T-helper 2 cell treated with Interferon-gamma antibody and Interleukin-4, amounts not matched to agents 100 ng/mL and 5 ng/mL, for 36 hours (primary cell): ENCODE measurements at places on chromosomes 2 and 18. TPM values are rescaled to one million over a fixed set of nuclear protein-coding genes. Genes with fewer than 3 reads are reported as not detected.

ANKRD30BL gene
- total RNA-seq, result not detected in 2 replicates

DNAJC5G gene
- total RNA-seq, result not detected in 2 replicates

MOB4 gene
- 17.0 and 20.9 TPM in 2 replicates for total RNA-seq

PLGLB2 gene
- 4.4 and 5.2 TPM in 2 replicates for total RNA-seq

SERPINB7 gene
- not detected in 2 replicates for total RNA-seq

ZBTB7C gene
- 0.11 and 0.16 TPM in 2 replicates for total RNA-seq

MYO5B gene
- 0.02 TPM in 1 of 2 replicates, not detected in the other for total RNA-seq

INSIG2 gene
- total RNA-seq, result 20.8 and 21.7 TPM in 2 replicates

POMC gene
- 3.0 and 4.1 TPM in 2 replicates for total RNA-seq

SPHKAP gene
- total RNA-seq, result not detected in 2 replicates

TMEM163 gene
- 0.25 and 0.30 TPM in 2 replicates for total RNA-seq

ATP8B1 gene
- total RNA-seq, result not detected in 2 replicates

HOXD1 gene
- not detected in 2 replicates for total RNA-seq

ABCG8 gene
- 0.09 TPM in 1 of 2 replicates, not detected in the other for total RNA-seq

CNRIP1 gene
- total RNA-seq, result not detected in 2 replicates

NRP2 gene
- 44.2 and 47.0 TPM in 2 replicates for total RNA-seq

DSEL gene
- total RNA-seq, result 0.02 TPM in 1 of 2 replicates, not detected in the other

ACYP2 gene
- 10.8 and 12.1 TPM in 2 replicates for total RNA-seq

DYSF gene
- not detected in 2 replicates for total RNA-seq

CYP26B1 gene
- total RNA-seq, result not detected in 2 replicates

FEV gene
- total RNA-seq, result not detected in 2 replicates

PRKAG3 gene
- total RNA-seq, result not detected in 2 replicates

CHRND gene
- not detected in 2 replicates for total RNA-seq

KCNS3 gene
- total RNA-seq, result not detected in 2 replicates

OR6B2 gene
- not detected in 2 replicates for total RNA-seq

DSG1 gene
- total RNA-seq, result not detected in 2 replicates

NT5DC4 gene
- total RNA-seq, result not detected in 2 replicates

BOLL gene
- not detected in 2 replicates for total RNA-seq

MORN2 gene
- total RNA-seq, result 1.4 and 2.4 TPM in 2 replicates

TCF23 gene
- not detected in 2 replicates for total RNA-seq

GAD1 gene
- total RNA-seq, result 8.0 and 8.9 TPM in 2 replicates

IL1RL1 gene
- total RNA-seq, result 2.4 and 3.0 TPM in 2 replicates

NOSTRIN gene
- total RNA-seq, result not detected in 2 replicates

AMER3 gene
- not detected in 2 replicates for total RNA-seq

IL1B gene
- total RNA-seq, result not detected in 2 replicates

LYPD6 gene
- not detected in 2 replicates for total RNA-seq

ALKAL2 gene
- 0.80 and 2.1 TPM in 2 replicates for total RNA-seq

SLC23A3 gene
- 1.5 and 2.1 TPM in 2 replicates for total RNA-seq

PARD3B gene
- 1.6 and 1.7 TPM in 2 replicates for total RNA-seq

ID2 gene
- total RNA-seq, result 173 and 182 TPM in 2 replicates

LYG2 gene
- not detected in 2 replicates for total RNA-seq

LDLRAD4 gene
- 28.5 and 33.1 TPM in 2 replicates for total RNA-seq

SUCLG1 gene
- total RNA-seq, result 73.6 and 75.6 TPM in 2 replicates

CAPN14 gene
- 0.20 and 0.27 TPM in 2 replicates for total RNA-seq

TEKT4 gene
- total RNA-seq, result 0.39 and 0.59 TPM in 2 replicates

NEB gene
- 0.61 and 0.64 TPM in 2 replicates for total RNA-seq

NAT8 gene
- not detected in 2 replicates for total RNA-seq

INPP5D gene
- 122 and 129 TPM in 2 replicates for total RNA-seq

SELENOI gene
- 37.1 and 38.5 TPM in 2 replicates for total RNA-seq
